Colonic mucosa (tissue), 4 donors: ENCODE measurements at places on chromosomes 2 and 18. TPM values are rescaled to one million over a fixed set of nuclear protein-coding genes. Genes with fewer than 3 reads are reported as not detected.

Gene SPAG16
- 25.5 TPM for total RNA-seq

GRCh38 chr2:227504700-227505099 is 32.7 kb downstream of the AGFG1 start:
- no peak for DNase-seq

DNA sequence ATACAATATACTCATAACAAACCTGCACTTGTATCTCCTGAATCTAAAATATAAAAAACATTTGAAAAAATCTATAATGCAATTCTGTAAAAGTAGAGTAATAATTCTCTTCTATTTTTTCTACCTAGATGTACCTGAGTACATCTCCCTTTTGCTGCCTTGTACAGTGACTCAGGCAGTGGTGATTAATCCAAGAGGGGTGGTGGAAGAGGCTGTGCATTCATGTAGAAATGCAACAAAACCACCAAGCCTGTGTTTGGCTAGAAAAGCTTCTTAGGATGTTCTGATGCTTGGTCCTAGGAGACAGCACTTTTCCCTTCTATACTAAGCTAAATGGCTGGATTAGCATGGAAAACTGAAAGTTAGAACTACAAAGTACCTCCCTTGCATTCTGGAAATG is 245.8 kb downstream of the DPP10 start:
- no peak for DNase-seq

Gene MC5R
- total RNA-seq: not detected

GRCh38 chr2:121342751-121343150 is 57.7 kb upstream of the TFCP2L1 start:
- DNase-seq: no peak

DNA sequence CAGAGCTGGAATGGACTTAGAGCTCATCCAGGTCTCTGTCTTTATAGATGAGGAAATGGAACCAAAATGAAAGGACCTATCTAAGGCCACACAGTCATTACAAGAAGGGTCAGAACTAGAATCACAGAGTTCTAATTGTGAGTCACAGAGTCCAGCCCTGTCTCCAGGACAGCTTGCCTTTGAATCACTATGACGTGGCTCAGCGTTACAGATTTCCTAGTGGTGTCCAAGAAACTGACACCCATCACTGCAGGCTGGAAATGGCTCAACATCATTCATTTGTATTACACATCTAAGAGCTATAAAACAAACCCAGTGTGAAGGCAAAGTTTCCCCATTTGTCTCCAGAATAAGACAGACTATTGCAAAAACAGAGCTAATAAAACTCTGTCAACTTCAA is 164.3 kb upstream of the SIX2 start:
- DNase-seq: no peak

DNA sequence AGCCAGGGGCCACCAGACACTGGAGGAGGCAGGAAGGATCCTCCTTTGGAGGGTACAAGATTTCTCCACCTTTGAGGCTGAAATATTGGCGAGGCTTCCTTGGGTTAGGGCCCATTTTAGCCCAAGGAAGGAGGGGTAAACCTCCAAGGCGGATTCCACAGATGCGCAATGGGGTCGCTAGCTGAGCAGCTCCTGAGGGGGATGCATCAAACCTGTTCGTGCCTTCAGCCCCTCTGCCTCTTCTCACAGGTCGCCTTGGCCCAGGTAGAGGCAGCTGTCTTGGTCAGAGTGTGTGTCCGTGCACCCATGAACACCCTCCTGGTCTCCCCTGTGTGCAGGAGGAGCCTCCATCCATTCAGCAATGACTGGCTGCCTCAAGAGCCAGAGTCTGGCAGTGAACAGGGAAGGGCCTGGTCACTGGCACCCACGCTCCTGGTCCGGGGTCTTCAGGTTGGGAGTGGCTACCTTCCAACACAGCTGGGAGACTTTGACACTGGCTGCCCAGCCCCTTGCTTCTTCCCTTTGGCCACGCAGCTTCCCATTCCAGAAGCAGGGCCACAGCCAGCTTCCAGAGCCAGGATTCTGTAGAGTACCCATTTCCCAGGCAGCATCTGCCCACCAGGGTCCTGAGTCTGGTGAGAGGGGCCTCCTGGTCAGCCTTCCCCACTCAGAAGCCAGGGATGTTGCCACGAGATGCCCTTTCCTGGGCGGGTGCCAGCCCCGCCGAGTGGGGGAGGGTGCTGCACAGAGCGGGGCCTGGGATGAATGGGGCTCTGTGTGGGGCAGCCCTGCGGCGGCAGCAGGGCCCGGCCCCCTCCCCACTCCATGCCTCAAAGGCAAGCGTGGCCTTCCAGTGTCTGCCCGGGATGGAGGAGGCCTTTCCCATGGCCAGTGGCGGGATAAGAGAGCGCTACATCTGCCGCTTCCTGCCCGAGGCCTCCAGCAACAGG is 95.8 kb upstream of the GPC1 start:
- no peak for DNase-seq

GRCh38 chr2:126669772-126670171 is 13.8 kb downstream of the GYPC start:
- no peak for DNase-seq

Gene SCYGR4
- total RNA-seq: not detected

DNA sequence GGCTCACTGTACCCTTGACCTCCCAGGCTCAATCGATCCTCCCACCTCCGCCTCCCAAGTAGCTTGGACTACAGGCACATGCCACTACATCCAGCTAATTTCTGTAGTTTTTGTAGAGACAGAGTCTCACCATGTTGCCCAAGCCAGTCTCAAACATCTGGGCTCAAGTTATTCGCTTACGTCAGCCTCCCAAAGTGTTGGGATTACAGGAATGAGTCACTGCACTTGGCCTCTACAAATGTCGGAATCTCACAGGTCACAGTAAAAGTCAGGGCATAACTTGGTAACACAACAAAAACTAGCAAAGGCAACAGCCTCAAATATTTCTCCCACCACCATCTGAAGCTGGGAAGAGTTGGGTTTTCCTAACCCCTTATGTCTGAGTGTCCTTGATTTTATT is 25.3 kb downstream of the SCG2 start:
- no peak for DNase-seq

- DNase-seq: no peak
Measured at GRCh38 chr18:52394602-52395001, 54.6 kb downstream of the DCC start.

GRCh38 chr2:98910349-98911125 is 25.5 kb downstream of the CRACDL start:
- DNase-seq: no peak

GRCh38 chr2:144514616-144515091 is 5.3 kb downstream of the ZEB2 start:
- DNase-seq: no peak

- no peak for DNase-seq
Measured at GRCh38 chr18:48646976-48647375, 108.1 kb downstream of the CTIF start.

GRCh38 chr2:138500592-138501424 is 762 bp upstream of the SPOPL start:
- DNase-seq: no peak

- no peak for DNase-seq
Measured at GRCh38 chr2:153474407-153474806, 4.2 kb downstream of the RPRM start.

Gene RAX
- total RNA-seq: not detected

DNA sequence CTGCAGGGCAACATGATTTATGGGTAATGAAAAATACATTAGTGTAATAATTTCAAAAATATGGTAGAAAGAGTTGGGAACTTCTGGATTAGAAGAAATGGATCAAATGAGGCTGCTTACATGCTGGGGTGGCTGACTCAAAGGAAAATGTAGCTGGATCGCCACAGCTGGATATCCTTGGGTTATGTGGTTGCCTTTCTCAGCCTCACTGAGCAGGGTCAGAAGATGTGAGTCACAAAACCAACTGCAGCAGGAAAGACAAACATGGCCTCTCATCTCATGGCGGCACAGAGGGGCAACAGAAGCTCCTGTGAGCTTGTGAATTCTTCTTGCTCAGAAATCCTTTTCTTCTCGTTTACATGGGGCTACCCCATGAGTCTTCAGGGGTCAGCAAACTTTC is 317.1 kb upstream of the SPRED2 start:
- DNase-seq: no peak

DNA sequence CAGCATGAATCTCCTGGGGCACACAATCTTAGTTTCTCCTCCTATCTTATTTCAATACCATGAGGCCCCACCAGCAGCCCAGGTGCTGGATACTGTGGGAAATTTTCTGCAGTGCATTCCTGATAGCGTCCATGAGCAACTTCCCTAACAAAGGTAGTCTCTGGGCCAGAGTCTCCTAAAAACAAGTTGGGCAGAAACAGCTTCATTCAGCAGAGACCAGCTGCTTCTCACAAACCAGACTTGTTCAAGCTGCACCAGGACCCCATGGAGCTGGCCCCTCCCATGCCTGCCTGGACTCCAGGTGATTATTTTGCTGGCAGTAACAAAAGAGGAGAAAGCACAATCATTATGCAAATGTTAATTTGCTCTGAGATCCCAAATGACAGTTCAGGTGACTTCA is 31.4 kb downstream of the MYO5B start:
- DNase-seq: no peak

Gene POMC
- 1.8 TPM for total RNA-seq

DNA sequence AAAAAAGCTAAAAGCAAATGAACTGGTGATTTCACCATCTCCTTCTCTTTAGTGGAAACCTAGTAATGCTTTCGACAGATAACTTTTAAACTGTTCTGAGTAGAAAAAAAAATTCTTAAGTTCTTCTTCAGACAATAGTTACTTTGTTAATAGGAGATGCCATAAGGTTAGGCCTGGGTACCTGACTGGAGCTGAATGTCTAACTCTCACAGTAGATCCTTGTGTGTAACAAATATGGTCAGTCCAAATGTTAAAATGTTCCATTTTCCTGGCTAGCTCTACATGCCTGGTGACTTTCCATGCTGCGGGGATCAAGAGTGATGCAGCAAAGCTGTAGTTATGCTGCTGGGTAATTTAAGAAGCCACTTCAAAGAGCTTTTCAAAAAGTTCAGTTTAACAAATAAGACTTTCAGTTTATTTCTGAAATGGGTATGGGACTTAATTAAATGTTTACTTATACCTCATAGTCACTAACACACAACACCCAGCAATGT is 264.0 kb upstream of the SESTD1 start:
- DNase-seq: no peak

Gene ALPG
- 1.7 TPM for total RNA-seq

GRCh38 chr2:43874776-43875451 is 36.1 kb downstream of the ABCG8 start:
- no peak for DNase-seq

Gene XIRP2
- 0.13 TPM for total RNA-seq

GRCh38 chr2:151771599-151772358 is 37.5 kb upstream of the NEB start:
- no peak for DNase-seq

Gene GKN2
- not detected for total RNA-seq

DNA sequence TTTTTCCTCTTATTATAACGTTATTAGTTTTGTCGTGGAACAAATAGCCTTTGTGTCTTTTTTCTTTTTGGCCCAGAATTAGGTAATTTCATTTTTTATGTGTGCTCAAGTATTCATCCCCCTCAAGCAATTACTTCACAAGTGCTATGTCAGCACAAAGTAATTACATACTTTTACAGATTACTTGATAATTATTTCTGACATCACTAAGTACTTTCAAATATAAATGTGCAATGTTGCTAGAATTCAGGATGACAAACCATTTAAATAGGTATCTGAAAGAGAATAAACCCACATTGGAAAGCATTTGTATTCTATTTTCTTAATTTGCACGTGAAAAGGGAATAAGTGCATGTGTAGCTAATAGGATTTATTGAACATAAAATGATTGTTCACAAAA is 238.2 kb downstream of the CDH7 start:
- no peak for DNase-seq

- peak; percentile 60 for DNase-seq
Measured at GRCh38 chr2:108449410-108450130, 564 bp downstream of the GCC2 start.

- no peak for DNase-seq
Measured at GRCh38 chr2:71856773-71857525, 290.7 kb downstream of the CYP26B1 start.

DNA sequence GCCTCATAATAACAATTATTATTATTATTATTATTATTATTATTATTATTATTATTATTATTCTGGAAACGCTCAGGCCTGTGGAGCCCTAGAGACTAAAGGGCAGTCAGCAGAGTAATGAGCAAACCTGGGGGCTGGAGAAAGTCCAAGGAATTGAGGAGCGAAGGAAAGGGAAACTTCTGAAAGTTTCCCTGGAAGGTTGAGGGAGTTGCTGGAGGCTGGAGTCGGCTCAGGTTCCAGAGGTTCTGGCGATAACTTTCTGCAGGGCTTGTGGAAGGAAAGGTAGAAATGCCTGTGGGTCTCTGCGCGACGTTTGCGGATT is 9.2 kb downstream of the POU3F3 start:
- no peak for DNase-seq

GRCh38 chr2:133685636-133686215 is 117.5 kb upstream of the NCKAP5 start:
- no peak for DNase-seq

Gene TCF4
- total RNA-seq: 29.0 TPM

Gene ACVR1C
- 18.2 TPM for total RNA-seq

DNA sequence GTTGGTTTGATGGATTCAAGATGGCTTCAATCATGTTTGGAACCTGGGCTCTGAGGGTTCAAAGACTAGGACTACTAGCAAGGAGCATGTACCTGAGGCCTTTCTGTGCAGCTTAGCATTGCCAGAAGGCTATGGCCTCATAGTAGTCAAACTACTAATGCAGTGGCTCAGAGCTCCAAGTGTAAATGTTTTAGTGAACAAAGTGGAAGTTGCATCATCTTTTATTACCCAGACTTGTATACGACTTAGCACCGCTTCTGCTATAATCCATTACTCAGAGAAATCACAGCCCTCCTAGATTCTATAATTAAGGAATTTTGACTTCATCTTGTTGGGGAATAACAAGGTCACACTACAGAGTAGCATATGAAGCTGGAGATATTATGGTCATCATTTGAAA is 210.5 kb downstream of the ERBB4 start:
- DNase-seq: peak; percentile 17

- peak; percentile 28 for DNase-seq
Measured at GRCh38 chr2:207437524-207438143, 92.1 kb upstream of the CREB1 start.

- no peak for DNase-seq
Measured at GRCh38 chr2:24872344-24873115, 47.5 kb downstream of the ADCY3 start.
